ENCODE measurements at places on chromosomes 11 and 22.

DNA sequence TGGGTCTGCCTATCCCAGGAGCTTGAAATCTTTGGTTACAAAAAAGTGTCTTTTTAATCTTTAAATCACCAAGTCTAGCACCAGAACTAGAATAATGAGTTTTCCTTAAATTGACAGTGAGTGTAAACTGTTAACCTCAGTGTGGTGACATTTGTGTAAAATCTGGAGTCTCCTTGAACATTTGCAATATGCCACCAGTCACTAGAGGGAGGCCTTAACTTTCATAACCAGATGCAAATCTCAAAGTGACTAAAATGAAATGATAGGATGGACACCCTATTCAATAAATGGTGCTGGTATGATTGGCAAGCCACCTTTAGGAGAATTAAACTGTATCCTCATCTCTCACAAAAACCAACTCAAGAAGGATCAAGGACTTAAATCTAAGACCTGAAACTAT lies 8.3 kb upstream of the SCGB1D2 start:
- no peak for DNase-seq

GRCh38 chr11:104098555-104098954 lies 62.1 kb downstream of the DDI1 start:
- no peak for DNase-seq

- DNase-seq, result no peak
Observed at GRCh38 chr11:65782816-65783228, 2.0 kb upstream of the AP5B1 start.

DNA sequence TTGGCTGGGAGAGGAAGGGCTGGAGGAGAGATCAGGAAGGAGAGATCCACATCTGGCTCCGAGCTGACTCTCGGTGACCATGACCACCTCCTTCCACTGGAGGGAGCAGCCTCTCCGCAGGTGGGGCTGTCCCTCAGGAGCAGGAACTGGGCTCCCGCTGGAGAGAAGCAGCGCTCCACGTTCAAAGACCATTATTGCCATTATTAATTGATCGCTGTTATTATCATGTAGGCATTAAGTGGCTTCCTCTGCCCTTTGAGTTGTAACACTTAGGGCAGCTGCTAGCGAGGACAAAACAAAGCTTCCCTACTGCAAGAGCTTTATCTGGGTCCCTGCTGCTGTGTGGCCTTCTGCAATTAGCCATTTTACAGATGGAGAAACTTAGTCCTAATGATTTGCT lies 251.9 kb downstream of the ST3GAL4 start:
- no peak for DNase-seq

- no peak for DNase-seq
Observed at GRCh38 chr11:67632175-67632981, 2.6 kb upstream of the NUDT8 start.
